DMS 273 treated with DMSO at 0.1 percent for 48 hours (cell line): ENCODE measurements at places on chromosomes 4 and X.

- DNase-seq: no peak
Observed at GRCh38 chr4:33386764-33387163, 2666.6 kb downstream of the PCDH7 start.

GRCh38 chrX:37846141-37846540, 1.2 kb downstream of the DYNLT3 start:
- no peak for DNase-seq

DNA sequence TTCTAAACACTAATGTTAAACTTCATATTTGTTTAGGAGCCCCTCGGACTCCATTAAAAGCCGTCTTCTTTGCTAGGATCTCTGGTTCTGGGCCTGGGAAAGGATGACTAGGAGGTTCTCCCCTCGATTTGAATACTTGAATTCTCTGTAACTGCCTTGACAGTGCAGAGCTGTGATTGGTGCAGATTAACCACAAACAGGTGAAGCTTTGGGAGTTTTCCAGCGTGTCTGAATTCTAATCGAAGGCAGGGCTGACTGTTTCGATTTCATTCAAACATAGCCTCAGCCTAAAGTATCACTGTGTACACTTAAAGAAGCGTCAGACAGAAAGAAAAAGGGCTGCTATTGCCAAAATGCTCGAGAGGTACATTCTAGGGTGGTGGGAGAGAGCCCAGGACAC, 29.0 kb downstream of the TFDP3 start:
- DNase-seq: no peak

DNA sequence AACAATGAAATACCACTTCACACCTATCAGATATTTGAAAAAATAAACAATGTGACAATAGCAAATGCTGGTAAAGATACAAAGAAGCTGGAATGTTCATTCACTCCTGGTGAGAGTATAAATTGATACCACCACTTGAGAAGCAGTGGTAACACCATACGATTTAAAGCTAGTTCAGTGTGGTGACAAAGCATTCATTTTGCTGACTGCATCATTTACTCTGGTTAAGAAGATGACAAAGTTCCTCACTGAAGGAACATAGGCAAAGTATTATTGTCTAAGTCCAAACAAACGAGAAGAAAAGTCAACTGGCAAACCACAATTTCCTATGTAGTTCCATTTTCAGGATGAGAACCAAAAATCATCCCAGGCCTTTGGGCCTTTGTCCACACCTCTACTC, 102.5 kb downstream of the GEMIN8 start:
- DNase-seq: no peak

DNA sequence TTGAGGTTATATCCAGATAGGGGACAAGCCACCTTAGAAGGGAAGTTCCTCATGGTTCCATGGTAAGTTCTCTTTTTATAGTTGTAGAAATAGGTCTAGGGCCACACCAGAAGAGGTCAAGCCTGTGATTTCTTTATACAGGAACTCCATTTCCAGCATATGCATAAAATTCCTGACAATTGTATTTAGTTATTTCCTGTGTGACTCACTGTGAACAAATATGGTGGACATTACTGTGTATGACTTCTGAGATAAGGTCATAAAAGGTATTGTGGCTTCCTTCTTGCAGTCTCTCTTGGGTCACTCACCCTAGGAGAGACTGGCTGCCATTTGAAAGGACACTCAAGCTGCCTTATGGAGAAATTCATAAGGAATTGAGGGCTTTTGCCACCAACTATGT, 2.2 kb upstream of the C4orf36 start:
- no peak for DNase-seq

- no peak for DNase-seq
Observed at GRCh38 chrX:68686097-68686977, 38.9 kb downstream of the STARD8 start.

DNA sequence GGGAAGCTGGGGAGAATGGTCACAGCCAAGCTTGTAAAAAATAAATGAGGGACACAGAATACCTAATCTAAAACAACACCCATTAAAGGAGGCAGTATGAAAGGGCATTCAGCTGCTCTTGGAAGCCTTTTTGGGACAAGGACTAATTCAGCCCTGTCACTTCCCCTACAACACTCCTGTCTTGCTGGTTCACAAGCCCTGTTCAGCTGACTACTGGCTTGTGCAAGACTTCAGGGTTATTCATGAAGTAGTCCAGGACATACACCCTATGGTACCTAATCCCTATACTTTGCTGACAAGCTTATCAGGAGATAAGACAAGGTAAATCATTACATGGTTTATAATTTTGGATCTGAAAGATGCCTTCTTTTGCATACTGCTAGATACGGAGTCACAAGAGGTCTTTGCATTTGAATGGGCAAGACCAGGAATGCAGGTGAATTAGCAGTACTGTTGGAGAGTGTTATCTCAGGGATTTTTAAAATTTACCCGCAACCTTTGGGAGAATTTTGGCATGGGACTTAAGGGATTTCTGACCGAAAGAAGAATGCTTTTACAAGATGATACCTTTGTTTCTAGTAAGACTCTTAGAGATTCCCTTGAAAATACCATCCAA, 103.2 kb upstream of the LANCL3 start:
- DNase-seq: no peak

DNA sequence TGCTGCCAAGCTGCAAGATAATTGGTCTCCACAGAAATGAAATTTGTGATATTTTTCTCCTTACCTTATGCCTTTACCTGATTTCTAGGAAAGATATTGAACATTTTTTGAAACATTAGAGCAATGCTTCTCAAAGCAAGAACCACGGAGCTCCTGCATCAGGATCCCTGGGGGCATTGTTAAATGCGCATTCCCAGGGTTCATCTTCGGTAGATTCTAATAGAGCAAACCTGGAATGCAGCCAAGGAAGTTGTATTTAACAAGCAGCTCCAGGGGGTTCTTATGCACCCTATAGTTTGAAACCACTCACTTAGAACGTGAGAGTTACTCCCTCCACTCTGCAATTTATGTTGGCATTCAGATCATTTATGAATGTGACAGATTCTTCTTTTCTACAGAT, 126.2 kb downstream of the SLC39A8 start:
- no peak for DNase-seq

DNA sequence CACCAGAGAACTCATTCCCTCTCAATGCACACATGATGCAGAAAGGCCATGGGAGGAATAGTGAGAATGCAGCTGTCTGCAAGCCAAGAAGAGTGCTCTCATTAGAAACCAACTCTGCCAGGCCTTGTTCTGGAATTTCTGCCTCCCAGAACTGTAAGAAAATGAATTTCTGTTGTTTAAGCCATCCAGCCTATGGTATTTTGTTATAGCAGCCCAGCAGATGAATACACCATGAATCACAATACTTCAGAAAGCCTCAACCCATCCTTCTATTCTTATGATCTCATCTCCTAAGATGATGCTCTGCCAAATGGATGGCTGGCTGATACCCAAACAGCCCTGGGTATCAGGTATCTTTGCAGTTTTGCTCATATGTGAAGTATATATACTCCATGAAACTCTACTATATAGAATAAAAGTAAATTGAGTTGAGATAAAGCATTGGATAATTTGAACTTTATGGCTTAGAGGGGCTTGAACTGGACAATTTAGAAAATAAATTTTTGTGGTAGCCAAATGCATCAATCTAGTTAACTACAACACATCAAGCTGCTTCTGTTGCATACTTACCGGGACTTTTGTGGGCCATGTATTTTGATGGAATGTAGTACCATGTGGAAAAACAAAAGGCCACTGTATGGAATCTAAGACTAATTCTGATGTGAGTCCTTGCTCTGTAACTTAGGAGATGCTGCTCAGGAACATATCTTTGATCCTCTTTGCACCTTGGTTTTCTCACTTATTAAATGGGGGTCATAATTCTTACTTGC, 245.9 kb downstream of the HS3ST1 start:
- DNase-seq: no peak

DNA sequence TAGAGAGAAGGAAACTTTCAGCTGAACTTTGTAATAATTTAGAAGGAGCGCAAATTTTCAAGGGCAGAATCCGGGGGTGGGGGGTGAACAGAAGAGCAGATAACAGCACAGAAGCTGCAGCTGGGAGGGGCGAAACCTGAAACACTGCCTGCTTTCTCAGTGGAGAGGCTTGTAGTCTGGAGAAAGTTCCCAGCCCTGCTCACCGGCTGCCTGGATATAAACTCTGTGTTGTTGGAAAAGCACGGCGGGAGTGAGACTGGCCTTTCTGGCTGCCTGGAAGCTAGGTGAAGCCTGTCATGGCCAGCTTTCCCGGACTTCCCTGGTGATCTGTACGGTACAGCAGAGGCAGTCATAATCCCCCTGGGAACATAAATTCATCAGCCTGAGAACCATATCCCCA, 1352.1 kb upstream of the DIAPH2 start:
- no peak for DNase-seq

DNA sequence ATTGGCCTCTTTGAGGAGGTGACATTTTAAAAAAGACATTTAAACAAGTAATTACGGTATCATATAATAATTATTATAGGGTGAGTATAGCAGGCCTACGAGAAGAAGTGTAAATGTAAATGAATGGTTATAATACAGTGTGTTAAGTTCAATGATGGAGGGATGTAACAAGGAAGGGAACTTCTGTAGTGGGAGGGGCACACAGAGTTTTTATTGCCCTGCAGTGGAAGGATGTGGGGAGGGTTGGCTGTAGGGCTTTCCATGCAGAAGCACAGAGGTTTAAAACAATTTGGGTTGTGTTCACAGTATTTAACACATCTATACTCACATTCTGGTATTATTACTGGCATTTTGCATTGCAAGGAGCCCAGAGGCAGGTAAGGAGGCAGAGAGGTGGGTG, 41.1 kb downstream of the AFF1 start:
- no peak for DNase-seq

- no peak for DNase-seq
Observed at GRCh38 chrX:41025926-41026701, 59.1 kb upstream of the USP9X start.
